ENCODE measurements at places on chromosomes 1 and 21. TPM values are rescaled to one million over a fixed set of nuclear protein-coding genes. Genes with fewer than 3 reads are reported as not detected.
A peak's percentile ranks its signal among the peaks of the same experiment; 100 is the strongest.

The ERICH3 gene
- total RNA-seq = not detected

GRCh38 chr1:210448297-210448892 is 119.7 kb downstream of the HHAT start:
- peak; percentile 49 for DNase-seq
- no peaks in the 10 kb centered on the region for H3K36me3 ChIP-seq
- no peak overlapping the region for H3K4me3 ChIP-seq
- H3K4me1 ChIP-seq = peaks cover 18% of the 10 kb centered on the region
- H3K27me3 ChIP-seq = peaks cover 2% of the 10 kb centered on the region
- H3K27ac ChIP-seq = no peak overlapping the region

DNA sequence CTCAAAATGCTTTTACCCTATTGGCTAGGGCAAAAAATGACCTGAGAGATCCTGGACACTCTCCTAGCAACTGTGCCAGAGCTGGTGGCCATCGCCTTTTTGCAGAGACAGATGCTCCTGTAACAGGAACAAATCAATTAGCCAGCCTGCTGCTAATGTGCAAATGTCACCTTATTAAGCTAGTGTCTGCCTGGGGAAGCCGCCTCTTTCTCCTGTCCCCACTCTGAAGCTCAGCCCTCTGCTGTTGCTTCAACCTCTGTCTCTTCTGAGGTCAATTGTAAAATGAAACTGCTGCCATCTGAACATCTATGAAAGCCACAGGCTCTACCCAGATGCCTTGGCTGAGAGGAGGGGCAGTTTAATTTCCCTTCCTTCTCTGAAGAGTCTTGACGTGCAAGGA is 85.5 kb upstream of the CACNA1E start:
- H3K36me3 ChIP-seq = no peaks in the 10 kb centered on the region
- peak overlapping the region; percentile 62 for H3K4me3 ChIP-seq
- H3K27ac ChIP-seq = no peak overlapping the region
- H3K4me1 ChIP-seq = peaks cover 23% of the 10 kb centered on the region

GRCh38 chr1:56074007-56074651 is 505.2 kb downstream of the PLPP3 start:
- H3K4me3 ChIP-seq = no peak overlapping the region
- H3K27me3 ChIP-seq = no peaks in the 10 kb centered on the region
- DNase-seq = no peak

DNA sequence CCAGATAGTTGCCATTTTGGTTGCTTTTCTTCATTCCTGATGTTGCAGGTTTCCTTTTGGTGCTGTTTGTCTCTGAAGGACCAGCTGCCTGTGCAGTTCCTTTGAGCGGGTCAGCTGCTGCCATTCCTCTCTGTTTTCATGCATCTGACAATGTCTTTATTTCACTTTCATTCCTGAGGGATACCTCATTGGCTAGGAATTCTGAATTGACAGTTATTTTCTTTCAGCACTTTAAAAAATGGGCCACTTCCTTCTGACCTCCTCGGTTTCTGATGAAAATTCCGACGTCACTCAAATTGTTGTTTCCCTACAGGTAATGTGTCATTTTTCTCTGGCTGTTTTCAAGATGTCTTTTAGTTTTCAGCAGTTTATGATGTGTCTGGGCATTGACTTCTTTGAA is 24.8 kb downstream of the CCSAP start:
- no peak overlapping the region for H3K4me3 ChIP-seq
- no peaks in the 10 kb centered on the region for H3K4me1 ChIP-seq
- DNase-seq = no peak
- no peak overlapping the region for H3K27ac ChIP-seq

GRCh38 chr1:105270966-105271365 is 1521.3 kb downstream of the AMY1C start:
- no peaks in the 10 kb centered on the region for H3K4me1 ChIP-seq
- H3K4me3 ChIP-seq = no peak overlapping the region
- no peak for DNase-seq
- H3K27ac ChIP-seq = no peak overlapping the region
- no peaks in the 10 kb centered on the region for H3K27me3 ChIP-seq
- no peaks in the 10 kb centered on the region for H3K36me3 ChIP-seq

GRCh38 chr1:4402032-4402431 is 252.4 kb upstream of the AJAP1 start:
- no peak overlapping the region for H3K4me3 ChIP-seq
- no peaks in the 10 kb centered on the region for H3K4me1 ChIP-seq
- no peak overlapping the region for H3K27ac ChIP-seq
- no peaks in the 10 kb centered on the region for H3K36me3 ChIP-seq

- H3K27ac ChIP-seq = peak overlapping the region; percentile 34
- DNase-seq = peak; percentile 96
- peaks cover 18% of the 10 kb centered on the region for H3K36me3 ChIP-seq
These were observed 2.0 kb upstream of the EFNA4 start for GRCh38 chr1:155061381-155062150.

The NBPF6 gene
- not detected for total RNA-seq

The RASSF5 gene
- total RNA-seq = 192 TPM

DNA sequence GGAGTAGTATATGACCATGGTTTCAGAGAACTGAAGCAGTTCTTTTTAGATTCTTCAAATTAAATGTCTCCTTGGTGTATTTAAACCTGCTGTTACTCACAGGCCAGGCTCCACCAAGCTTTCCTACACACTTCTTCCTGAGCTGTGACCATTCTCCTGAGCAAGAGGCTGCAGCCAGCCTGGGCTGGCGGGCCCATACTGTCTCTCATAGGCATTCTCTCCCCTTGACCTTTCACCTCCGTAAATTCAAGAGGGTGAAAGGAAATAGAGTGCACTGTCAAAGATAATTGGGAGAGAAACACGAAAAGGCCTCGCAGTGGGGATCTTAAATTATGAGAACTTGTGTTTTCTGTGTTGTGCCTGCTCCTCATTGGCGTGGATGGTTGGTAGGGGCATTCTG is 2.3 kb downstream of the ARF1 start:
- DNase-seq = no peak
- peaks cover 57% of the 10 kb centered on the region for H3K36me3 ChIP-seq
- peak overlapping the region; percentile 98 for H3K27ac ChIP-seq
- peak overlapping the region; percentile 94 for H3K4me3 ChIP-seq
- H3K4me1 ChIP-seq = peaks cover 62% of the 10 kb centered on the region

- no peak overlapping the region for H3K4me3 ChIP-seq
- H3K27me3 ChIP-seq = no peaks in the 10 kb centered on the region
- H3K36me3 ChIP-seq = no peaks in the 10 kb centered on the region
- no peak overlapping the region for H3K27ac ChIP-seq
- no peak for DNase-seq
These were observed 23.1 kb upstream of the RGS4 start for GRCh38 chr1:163046071-163046470.

The SLC16A4 gene
- total RNA-seq = 0.26 TPM

DNA sequence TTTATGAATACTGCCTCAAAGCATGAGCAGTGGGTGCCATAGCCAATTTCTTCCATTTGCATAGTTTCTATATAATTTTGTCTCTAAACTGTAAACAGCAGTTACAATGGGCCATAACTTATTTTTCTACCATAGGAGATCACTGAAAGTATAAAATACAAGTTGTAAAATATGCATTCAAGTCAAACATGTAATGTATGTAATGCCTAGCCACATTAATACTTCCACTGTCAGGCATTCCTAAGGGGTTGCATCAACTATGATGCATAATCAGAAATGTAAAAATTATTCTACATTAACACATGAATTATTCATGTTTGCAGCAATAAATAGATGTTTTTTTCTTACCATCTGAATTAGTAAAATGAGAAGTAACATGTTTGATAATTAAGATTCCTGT is 560.3 kb upstream of the ZP4 start:
- H3K27me3 ChIP-seq = no peaks in the 10 kb centered on the region
- H3K36me3 ChIP-seq = no peaks in the 10 kb centered on the region
- DNase-seq = no peak
- H3K27ac ChIP-seq = no peak overlapping the region

- H3K27me3 ChIP-seq = peaks cover 64% of the 10 kb centered on the region
- peak overlapping the region; percentile 57 for H3K4me3 ChIP-seq
- H3K36me3 ChIP-seq = no peaks in the 10 kb centered on the region
- DNase-seq = no peak
These were observed 15.2 kb downstream of the NR5A2 start for GRCh38 chr1:200042552-200043335.

DNA sequence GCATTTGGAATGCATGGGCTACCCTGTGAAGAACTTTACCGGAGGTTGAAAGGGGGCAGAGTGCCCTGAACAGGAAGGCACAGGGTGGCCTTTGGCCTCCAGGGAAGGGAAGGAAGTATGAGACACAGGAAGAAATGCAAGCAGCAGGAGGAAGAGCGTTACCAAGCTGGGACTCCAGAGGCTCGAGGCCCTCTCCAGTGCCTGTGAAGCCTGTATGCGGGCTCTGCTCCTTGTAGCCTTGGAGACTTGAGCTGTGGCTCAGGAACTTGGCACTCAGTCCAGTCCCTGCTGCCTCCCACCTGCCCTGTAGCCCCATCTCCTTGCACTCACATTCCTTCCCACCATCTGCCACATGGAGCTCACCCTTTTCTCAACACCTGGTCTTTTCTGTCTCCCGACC is 33.5 kb upstream of the RNF19B start:
- no peaks in the 10 kb centered on the region for H3K27me3 ChIP-seq
- H3K4me1 ChIP-seq = peaks cover 23% of the 10 kb centered on the region
- peaks cover 2% of the 10 kb centered on the region for H3K36me3 ChIP-seq

- H3K36me3 ChIP-seq = peaks cover 9% of the 10 kb centered on the region
- no peak for DNase-seq
- peaks cover 49% of the 10 kb centered on the region for H3K4me1 ChIP-seq
- no peaks in the 10 kb centered on the region for H3K27me3 ChIP-seq
- H3K27ac ChIP-seq = no peak overlapping the region
These were observed 162.8 kb downstream of the FASLG start for GRCh38 chr1:172821609-172822274.

DNA sequence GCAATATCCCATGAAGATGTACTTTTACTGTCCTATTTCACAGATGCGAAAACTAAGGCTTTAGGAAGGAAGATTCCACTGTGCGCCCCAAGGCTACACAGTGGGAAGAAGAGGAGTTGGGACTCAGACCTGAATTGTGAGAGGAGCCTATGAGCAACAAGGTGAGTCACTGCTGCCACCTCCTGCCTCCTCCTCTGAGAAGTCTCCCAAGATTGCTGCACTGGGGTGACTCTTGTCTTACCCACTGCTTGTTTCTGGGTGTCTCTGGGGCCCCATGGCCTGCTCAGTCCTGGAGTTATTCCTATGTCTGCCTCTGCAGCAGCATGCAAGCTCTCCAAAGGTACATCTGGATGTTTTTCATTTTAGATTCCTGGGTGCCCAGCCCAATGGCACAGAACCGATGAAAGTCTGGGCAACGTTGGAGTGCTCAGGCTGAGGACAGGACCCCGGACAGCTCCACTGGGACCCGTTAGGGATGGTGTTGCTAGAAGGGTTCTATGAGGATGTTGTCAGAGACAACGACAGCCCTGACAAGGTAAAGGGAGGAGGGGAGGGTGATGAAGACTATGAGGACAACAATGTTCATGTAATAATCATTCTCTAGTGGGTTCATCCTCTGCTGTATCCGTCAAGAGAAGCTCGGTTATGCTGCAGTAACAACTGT is 11.0 kb upstream of the C1QA start:
- H3K27ac ChIP-seq = no peak overlapping the region
- no peaks in the 10 kb centered on the region for H3K4me1 ChIP-seq
- no peak for DNase-seq
- H3K27me3 ChIP-seq = peaks cover 15% of the 10 kb centered on the region
- no peaks in the 10 kb centered on the region for H3K36me3 ChIP-seq

The CLCA1 gene
- not detected for total RNA-seq

The GUCA2A gene
- total RNA-seq = not detected

The TMEM200B gene
- not detected for total RNA-seq

The NRDC gene
- total RNA-seq = 157 TPM

DNA sequence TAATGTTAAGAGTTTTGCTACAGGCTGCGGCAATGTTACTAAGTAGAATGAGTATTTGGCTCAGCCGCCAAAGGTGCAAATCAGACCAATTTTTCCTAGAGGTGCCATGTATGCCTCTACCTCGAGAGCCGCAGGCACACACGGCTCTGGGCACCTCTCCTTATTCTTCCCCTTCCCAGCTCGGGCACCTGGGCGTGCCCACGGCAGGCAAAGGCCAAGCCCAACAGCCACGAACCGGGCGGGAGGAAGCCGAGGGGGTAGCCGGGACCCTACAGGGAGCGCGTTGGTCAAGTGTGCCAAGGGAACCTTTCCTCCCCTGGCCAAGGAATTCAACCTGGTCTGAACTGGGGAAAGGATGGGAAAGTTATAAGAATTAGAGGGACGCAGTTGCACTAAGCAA is 31.0 kb downstream of the LRRC3 start:
- H3K4me1 ChIP-seq = peaks cover 10% of the 10 kb centered on the region
- no peak for DNase-seq
- H3K27me3 ChIP-seq = peaks cover 4% of the 10 kb centered on the region
- no peaks in the 10 kb centered on the region for H3K36me3 ChIP-seq
- peak overlapping the region; percentile 38 for H3K4me3 ChIP-seq

The S100A7 gene
- not detected for total RNA-seq

- H3K27me3 ChIP-seq = no peaks in the 10 kb centered on the region
- no peaks in the 10 kb centered on the region for H3K4me1 ChIP-seq
- H3K27ac ChIP-seq = no peak overlapping the region
These were observed 794.2 kb upstream of the ADGRL2 start for GRCh38 chr1:81006502-81006901.

The FAM72C gene
- 19.1 TPM for total RNA-seq

- H3K27ac ChIP-seq = no peak overlapping the region
- DNase-seq = no peak
- peaks cover 41% of the 10 kb centered on the region for H3K36me3 ChIP-seq
- peaks cover 76% of the 10 kb centered on the region for H3K4me1 ChIP-seq
- no peak overlapping the region for H3K4me3 ChIP-seq
These were observed 10.8 kb downstream of the ARID4B start for GRCh38 chr1:235317168-235317567.

DNA sequence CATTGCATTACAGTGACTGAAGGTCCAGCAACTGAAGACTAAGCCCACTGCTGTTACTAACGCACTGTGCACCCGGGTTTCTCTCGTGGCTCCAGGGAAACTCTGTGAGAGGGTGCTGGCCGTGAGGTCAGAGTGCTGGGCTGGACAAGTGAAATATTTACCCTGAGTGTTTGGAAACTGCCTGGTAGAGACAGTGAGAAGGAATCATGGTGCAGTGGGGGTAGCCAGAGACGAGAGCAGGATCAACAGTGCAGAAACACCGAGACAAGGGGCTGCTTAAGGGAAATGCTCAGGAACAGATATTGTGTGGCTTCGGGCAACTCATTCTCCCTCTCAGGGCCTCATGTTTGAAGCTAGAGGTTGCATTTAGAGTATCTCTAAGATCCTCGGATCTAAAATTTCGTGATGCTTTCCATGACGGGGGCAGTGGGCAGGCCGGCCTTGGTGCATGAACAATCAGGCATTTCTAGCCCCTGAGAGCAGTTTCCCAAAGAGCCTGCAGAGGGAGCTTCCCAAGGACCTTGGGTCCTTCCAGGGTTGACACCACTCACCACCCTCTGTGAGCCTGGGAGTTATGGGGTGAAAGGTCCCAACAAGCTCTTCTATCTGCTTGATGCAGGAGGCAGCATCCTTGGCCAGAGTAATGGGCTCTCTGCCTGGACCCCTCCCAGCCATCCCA is 9.7 kb downstream of the CD2 start:
- peaks cover 97% of the 10 kb centered on the region for H3K4me1 ChIP-seq
- H3K27me3 ChIP-seq = no peaks in the 10 kb centered on the region
- peak overlapping the region; percentile 79 for H3K4me3 ChIP-seq
- H3K36me3 ChIP-seq = peaks cover 99% of the 10 kb centered on the region
- peak; percentile 74 for DNase-seq
